ENCODE measurements at places on chromosomes 16 and 17.

DNA sequence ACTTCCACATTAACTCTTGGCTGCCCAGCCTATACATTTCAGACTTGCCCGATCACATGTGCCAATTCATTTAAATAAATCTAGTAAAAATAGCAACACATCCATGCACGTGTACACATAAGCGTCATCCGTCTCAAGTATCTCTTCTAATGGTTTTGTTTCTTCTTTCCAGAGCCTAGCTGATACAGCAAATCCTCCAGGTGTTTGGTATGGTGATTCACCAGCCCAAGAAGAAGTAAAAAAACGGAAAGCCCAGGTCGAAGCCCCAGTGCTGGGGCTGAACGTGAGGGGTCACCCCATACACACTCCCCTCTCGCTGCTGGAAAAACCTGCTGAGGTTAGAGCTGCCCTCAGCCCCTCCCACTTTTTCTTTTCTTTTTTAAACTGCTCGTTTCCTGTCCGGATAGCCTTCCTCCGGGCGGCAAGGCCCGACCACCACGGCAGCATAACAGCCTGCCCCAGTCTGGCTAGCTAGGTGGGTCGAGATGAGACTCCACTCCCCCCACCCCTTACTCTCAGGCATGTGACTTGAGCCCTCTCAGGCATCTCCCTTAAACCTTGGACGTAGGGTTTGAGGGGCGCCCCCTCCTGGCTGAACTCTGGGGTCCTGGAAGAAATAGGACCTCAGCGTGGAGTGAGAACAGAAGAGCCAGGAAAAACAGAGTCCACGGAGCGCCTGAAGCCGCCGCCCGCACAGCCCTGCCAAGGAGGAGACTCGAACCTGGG lies 13.9 kb upstream of the OR1F1 start:
- DNase-seq, result peak; percentile 58

GRCh38 chr16:60204181-60204580 lies 1470.1 kb upstream of the GOT2 start:
- no peak for DNase-seq

- DNase-seq, result no peak
Observed at GRCh38 chr16:50822671-50823070, 80.8 kb downstream of the CYLD start.

DNA sequence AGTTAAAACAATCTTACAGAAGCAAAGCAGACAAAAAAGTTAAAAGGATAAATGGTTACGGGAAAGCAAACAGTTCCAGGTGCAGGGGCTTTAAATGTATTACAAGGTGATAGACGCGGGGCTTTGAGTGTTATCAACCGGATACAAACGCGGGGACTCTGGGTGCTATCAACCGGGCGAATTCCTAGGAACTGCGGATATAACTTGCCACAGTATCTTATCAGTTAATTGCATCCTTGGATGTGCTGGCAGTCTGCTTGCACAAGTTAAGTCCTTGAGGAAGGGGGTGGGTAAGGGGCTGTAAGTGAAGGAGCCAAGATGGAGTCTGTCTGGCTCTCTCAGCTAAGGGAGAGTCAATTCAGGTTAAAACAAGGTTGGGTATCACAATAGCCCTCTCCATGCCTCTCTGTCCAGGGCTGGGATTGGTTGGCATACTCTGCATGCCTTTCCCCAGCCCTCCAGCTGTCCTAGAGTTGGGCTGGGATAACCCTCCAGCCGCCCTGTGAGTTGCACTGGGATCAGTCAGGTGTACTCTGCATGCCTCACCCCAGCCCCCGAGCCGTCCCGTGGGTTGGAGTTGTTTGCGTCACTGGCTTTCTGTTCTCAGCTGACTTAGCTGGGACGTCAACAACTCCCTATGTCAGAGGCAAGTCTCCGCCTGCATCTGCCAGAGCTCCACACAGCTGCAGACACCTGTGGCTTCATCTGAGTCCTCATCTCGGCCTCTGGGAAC lies 40.9 kb downstream of the TMEM235 start:
- DNase-seq, result peak; percentile 65

DNA sequence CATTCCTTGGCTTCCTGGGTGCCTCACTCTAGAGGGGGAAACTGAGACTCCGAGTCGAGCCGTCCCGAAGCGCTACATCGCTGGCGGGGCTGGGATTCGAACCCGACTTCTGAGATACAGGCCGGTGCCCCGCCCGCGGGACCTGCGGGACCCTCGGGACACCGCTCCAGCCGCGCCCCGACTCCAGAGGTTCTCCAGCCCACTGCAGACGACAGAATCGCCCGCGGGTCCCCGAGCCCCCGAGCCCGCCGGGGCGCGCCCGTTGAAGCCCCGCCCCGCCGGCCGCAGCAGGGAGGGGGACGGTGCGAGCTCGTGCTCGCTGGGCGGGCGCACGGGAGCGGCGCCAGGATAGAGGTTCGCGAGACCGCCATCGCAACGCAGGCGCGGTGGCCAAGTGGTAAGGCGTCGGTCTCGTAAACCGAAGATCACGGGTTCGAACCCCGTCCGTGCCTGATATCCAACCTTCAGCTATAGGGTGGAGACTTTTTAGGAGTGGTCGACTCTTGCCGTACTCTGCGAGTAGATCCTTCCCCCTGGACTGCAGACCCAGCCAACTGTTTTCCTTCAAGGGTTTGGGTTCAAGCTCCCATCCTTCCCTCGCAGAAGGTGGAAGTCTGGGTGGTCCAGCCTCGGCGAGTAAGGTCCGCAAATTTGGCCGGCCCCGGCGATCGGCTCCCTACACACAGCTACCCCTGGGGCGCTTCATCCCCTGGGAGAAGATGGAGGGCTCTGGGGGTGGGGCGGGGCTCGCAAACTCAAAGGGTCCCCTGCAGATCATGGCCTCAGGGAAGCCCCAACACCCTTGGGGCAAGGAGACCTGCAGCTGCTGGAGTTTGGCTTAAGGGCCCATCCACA lies 214.6 kb downstream of the MRTFB start:
- DNase-seq, result peak; percentile 95

DNA sequence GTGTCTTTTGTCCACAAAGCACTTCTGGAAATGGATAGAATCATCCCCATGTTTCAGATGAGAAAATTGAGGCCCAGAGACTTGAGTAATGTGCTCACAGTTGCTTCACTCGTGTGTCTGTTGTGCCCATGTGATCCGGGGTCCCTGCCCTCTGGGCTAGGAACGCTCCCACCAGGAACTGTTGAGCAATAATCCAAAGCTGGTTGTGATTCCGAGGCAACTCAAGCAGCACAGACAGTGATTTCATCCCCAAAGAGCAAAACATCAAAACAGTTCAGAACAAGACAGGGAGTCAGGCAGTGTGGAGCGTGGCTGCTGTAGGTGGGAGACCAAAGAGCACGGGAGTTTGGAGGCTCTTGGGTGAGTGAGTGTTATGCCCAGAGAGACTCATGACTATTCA lies 205.0 kb upstream of the ASIC2 start:
- no peak for DNase-seq

DNA sequence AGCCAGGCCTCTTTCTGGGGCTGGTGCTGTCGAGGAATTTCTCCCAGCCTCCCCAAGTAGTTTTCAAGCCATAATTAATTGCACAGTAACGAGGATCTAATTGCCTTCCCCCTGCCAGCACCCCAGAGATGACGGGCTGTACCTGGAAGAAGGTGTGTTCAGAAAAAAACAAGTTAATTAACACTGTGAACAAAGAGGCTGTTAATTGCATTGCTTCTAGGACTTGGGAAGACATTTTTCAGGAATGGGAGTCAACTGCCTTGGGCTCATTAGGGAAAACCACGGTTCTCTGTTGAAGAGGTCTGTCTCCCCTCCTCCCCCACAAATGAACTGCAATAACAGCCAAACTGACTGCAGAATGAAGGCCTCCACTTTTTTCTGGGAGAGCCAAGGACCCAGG lies 176.7 kb downstream of the CCT6B start:
- DNase-seq, result no peak

DNA sequence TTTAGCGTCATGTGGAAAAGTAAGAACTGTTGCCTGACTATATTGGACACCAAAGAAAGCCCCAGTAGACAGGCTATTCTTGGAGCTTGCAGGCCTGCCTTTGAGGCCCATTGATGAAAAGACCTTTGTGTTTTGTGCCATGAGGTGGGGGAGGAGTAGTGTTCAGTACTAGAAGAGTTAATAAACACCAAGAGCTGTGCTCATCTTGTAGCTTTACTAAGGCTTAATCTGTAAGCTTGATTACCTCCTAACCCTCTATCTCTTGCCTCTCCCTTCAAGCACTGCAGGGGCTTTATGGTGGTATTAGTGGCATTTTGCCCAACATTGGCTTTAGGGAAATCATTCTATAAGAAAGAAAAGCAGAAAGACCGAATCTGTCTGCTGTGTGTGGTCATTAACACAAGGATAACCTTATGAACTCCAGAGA lies 220.2 kb upstream of the TBX2 start:
- DNase-seq, result no peak

GRCh38 chr17:34651402-34651811 lies 72.0 kb downstream of the TMEM132E start:
- DNase-seq, result no peak

GRCh38 chr17:19341211-19341631 lies 21.3 kb downstream of the B9D1 start:
- DNase-seq, result no peak

DNA sequence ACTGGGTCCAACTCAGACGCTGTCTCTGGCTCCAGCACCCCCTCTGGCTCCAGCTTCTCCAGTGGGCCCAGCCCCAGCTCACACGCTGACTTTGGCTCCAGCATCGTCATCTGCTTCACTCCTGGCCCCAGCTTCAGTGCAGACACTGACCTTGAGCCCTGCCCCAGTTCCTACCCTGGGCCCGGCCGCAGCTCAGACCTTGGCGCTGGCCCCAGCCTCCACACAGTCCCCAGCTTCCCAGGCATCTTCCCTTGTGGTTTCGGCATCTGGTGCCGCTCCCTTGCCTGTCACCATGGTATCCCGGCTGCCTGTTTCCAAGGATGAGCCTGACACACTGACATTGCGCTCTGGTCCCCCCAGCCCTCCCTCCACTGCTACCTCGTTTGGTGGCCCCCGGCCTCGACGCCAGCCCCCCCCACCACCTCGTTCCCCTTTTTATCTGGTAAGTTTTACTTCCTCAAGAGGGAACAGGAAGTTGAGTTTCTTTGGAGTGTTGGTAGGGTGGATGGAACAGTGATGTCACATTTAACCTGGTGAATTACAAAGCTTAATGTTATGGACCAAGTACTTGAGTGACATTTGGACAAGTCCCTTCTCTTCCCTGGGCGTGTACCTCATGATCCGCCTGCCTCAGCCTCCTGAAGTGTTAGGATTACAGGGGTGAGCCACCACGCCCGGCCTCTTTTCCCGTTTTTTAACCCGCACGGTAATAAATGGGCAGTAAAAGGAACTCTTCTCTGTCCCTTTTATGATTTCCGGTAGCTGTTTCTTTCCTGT lies 23.4 kb upstream of the PHKG2 start:
- no peak for DNase-seq

DNA sequence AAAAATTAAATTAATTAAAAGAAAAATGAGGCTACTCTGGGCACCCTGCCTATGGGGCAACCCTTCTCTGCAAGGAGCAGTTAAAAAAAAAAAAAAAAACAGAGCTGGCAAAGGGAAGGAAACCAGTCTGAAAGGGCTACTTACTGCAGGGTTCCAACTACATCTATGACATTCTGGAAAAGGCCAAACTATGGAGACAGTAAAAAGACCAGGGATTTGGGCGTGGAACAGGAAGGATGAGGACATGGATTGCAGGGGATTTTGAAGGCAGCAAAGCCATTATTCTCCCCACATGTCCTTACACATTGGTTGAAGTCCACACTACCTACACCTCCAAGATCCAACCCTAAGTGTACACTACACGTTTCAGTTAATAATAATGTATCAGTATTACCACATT lies 4.6 kb downstream of the RPH3AL start:
- no peak for DNase-seq

DNA sequence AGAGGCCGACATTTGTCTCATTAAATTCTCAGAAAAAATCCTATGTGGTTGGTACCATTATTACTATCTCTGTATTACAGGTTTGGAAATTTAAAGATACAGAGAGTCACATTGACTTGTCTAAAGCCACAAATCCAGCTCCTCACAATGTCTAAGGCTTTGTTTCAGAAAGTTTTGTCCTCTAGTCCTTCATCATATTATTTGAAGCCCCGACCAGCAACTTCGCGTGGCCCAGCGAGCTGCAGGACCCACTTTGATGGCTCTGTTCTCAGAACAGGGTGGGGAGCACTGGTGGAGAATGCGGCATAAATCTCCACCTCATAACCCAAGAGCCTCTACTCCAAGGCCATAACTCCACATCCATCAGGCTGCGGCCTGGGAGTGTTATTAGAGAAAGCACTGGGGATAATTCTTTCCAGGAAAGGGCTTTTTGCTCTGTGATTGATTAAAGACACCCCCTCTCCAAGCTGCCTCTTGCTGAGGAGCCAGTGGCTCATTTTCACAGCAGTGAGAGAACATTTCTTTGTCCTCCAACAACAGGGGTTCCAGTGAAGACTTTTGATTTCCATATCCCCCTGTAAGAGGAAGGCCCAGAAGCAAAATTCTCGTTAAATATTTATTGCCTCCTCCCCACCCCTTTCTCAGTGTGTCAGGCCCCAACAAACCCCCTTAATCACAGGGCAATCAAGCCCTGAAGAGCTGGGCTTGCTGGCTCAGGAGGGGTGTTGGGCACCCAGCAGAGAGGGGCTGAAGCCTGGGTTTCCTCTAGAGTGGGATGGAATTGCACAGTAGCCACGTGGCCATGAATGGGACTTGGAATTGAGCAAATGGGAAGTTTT lies 113.7 kb upstream of the CDH11 start:
- DNase-seq, result no peak

DNA sequence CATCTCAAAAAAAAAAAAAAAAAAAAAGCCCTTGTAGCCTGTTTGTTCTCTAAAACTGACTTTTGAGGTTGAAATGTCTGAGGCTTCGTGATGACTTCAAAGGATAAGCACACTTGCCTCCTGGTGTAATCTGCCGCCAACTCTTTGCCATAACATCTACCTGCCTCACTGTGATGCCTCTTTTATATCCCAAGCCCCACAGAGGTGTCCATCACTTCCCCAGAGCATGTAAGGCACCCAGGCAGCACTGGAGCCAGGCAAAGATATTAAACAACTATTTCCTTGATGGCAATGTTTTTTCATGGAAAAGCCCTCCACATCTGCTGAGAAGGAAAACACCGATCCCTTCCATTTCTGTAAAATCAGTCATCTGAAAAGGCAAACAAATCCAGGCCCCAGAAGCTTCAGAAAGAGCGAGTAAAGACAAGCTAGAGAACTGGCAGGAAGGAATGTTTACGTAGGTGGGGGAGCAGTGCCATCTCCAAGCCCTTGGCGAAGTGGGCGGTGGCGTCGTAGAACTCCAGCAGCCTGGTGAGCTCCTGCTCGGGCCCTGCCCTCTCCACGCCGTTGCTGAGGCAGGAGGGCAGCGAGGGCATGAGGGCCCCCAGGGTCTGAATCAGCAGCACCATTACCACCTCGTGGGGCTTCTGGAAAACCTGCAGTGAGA lies 28.6 kb downstream of the COG7 start:
- DNase-seq, result no peak

- DNase-seq, result no peak
Observed at GRCh38 chr17:57948169-57948554, 7.0 kb downstream of the CUEDC1 start.

All from activated CD4-positive, alpha-beta T cell treated with anti-CD3 and anti-CD28 coated beads, Interleukin-2, amount 50 U/mL, for 48 hours (primary cell).